ENCODE measurements at places on chromosomes 16 and 17.

DNA sequence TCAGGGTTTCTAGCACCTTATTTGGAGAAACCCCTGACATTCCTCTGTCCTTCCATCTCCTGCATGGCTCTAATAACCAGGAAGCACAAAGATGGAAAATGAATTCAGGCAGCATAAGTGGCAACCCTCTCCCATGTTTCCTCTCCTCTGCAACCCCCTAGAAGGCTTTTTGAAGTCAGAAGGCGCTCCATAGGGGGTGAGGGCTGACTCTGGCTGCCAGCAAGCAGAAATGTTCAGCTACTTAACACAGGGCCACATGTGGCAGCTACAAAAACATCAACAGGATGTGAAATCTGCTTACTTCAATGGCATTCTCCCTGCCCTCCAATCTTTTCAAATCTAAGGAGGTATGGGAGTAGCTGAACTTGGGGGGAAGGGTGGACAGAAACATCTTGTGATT lies 55.2 kb upstream of the IRX5 start:
- no peak for DNase-seq

- DNase-seq, result no peak
Observed at GRCh38 chr16:31009120-31009519, 1.3 kb downstream of the STX1B start.

GRCh38 chr16:19898924-19899604 lies 14.4 kb upstream of the GPRC5B start:
- DNase-seq, result peak; percentile 45

GRCh38 chr17:34720760-34721159 lies 141.4 kb downstream of the TMEM132E start:
- DNase-seq, result no peak

DNA sequence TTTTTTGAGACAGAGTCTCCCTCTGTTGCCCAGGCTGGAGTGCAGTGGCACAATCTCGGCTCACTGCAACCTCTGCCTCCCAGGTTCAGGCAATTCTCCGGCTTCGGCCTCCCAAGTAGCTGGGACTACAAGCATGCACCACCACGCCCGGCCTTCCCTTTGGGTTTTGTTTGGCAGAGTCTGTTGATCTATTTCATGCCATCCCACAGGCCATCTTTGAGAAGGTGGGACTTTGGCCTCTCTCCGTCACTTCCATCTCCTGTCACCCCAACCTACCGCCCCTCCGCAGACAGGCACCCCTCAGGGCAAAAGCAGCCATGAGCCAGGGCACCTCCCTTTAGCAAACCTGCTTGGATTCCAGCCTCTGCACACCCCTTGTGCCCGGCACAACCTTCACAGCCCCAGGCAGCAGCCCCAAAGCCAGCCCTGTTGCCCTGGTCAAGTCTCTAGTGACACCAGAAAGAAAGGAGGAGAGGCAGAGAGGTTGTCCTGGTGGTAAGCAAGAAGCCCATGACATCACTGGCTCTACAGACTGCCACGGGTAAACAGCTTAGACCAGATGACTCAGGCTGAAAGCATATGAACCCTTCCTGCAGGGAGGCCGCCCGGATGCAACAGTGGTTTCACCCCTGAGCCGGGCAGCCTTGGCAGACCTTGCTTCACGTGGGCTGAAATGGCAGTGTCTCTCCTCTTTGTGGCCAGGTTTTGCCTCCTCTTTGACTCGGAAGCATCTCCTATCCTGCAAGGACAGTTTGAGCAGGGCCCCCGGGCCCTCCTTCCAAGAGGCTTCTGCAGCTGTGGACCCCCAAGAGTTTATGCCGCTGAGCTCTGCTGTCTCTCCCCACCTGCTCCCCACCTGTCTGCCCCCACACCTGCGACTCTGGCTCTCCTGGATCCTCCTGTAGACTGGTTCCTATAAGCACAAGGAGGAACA lies 8.1 kb upstream of the TIMP2 start:
- no peak for DNase-seq

DNA sequence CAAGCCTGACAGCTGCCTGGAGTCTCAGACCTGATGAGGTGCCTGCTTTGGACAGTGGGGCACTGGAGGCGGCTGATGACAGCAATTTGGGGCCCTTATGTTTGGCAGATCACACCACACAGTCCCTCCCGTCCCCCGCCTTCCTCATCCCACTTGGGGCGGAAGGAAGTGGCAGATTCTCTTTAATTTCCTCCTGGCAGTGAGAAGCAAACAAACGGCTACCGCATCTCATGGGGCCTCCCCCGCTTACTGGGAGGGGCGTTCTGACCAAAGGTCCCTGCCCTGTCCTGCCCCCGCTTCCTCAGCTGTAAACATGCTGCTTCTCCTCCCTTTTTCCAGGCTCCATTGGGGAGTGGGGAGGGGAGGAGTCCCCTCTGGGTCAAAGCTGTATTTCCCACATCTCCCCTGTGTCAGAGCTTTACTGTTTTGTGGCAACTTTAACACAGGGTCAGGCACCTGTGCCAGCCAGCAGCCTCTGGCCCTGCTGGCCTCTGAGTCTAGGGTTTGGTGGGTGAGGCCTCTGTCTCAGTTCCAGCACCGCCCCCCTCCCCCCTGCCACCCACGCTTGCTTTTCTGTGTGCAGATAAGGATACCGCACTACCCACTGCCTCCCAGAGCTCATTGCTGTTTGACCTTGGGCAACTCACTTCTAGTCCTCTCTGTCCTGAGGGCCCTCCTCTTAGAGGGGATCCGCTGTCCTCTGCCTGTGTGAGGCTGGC lies 5.4 kb upstream of the NFATC3 start:
- peak; percentile 78 for DNase-seq
